Effector memory CD4-positive, alpha-beta T cell (primary cell): ENCODE measurements at places on chromosomes 6 and 20.

- DNase-seq, result no peak
Observed at GRCh38 chr6:147040121-147040910, 163.9 kb upstream of the STXBP5 start.

- DNase-seq, result no peak
Observed at GRCh38 chr20:4158466-4159050, 143.2 kb upstream of the RNF24 start.

- DNase-seq, result no peak
Observed at GRCh38 chr6:102986086-102986485, 1592.6 kb downstream of the GRIK2 start.

GRCh38 chr6:42250274-42250931 lies 32.7 kb upstream of the MRPS10 start:
- DNase-seq, result no peak

DNA sequence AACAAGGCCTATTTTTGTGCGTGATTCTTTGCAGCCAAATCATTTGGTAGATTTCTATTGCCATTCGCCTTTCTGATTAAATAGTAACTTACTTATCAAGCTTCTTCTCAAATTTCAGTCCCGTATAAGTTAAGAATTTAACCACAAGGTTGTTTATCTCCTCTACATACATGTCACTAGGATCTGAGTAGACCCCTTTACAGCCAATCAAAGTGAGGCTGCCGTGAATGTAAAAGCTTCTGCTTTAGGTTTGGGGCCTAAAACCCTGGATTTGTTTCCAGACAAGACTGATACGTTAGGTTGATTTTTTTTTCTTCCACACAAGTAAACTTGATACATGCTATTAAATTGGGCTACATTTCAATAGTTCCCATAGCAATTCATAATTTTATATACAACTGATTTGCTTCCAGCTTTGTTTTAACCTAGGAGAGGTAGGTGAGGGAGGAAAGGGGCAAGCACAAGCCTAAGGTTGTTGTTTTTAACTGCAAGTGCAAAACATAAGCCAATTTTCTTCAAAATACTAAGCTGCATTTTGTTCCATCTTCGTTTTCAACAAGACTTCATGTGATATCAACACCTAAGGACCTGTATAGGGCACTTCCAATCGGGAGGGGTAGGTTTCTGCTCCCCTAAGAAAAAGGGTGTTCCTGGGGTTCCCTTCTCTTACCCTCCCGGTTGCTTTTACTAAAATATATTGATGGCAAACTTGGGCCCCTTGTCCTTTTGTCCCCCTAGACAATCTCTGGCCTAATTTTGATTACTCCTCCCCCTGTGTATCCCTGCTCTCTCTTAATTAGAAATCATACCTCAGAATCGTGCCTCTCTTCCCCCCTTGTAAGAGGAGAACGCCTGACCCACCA lies 1.7 kb downstream of the RANBP9 start:
- no peak for DNase-seq

GRCh38 chr20:36310215-36310981 lies 4.3 kb downstream of the DLGAP4 start:
- no peak for DNase-seq

- DNase-seq, result no peak
Observed at GRCh38 chr20:49214571-49214970, 4.6 kb upstream of the DDX27 start.

DNA sequence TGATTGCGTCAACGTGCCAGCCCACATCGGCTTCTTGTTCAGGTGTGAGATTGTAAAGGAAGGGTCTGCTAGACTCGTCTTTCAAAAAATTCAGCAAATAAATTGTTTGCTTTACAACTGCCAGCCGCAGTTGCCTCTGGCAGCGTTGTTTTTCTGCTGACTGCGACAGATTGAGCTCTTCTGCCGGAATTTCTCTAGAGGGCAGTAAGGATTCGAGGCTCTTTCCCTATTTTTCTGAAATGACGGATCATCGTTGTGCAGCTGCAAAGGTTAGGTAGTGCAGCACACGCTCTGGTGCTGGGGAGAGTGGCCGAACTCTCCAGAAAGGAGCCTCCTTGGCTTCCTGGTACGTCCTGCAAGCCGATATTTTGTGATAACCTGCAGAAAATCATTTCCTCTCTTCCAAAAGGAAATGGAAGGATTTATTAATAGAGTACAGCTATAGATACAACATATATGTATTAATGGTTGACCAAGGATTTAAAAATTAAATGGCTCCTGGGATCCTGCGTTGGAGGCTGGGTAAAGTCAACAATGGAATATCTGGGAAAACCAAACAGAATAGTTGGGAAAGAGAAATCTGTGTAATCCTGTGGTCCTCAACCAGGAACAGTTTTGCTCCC lies 121.9 kb upstream of the ZFP64 start:
- no peak for DNase-seq

GRCh38 chr6:3301506-3301905 lies 42.8 kb downstream of the PSMG4 start:
- DNase-seq, result no peak

DNA sequence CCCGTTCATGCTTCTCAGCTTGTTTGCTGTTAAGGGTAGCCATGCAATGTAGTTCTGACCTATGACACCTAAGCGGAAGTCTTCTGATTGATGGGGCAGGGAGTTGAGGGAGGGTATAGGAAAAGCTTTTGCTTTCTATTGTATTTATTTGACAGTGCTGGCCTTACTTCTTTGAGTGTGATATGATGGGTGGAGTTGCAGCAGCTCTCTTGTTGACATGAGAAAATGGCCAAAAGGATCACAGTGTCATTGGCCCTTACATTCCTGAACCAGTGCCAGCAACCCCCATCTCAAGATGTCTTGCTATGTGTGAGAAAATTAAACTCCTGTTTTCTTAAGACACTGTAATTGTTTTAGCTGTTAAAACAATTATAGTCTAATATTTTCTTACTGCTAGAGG lies 117.5 kb downstream of the SAMD5 start:
- DNase-seq, result no peak

- DNase-seq, result no peak
Observed at GRCh38 chr20:37455659-37456058, 65.4 kb upstream of the NNAT start.

GRCh38 chr6:139888681-139889122 lies 514.3 kb upstream of the CITED2 start:
- DNase-seq, result no peak

DNA sequence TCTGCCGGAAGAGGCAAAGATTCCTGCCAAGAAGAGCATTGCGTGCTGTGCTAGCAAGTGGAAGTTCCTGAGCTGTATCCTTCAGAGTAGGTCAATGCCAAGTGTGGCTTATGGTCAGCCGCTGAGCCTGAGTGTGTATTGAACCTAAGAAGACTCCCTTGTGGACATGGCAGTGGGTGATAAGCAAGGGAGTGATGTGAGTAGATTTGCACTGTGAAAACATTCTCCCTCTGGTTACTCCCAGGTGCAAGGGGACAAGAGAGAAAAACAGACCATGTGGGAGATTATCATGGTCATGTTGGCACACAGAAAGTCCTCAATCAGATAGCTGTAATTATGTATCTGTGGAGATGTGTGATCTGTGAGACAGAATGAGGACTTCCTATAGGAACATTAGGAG lies 6.1 kb upstream of the TMEM74B start:
- no peak for DNase-seq

DNA sequence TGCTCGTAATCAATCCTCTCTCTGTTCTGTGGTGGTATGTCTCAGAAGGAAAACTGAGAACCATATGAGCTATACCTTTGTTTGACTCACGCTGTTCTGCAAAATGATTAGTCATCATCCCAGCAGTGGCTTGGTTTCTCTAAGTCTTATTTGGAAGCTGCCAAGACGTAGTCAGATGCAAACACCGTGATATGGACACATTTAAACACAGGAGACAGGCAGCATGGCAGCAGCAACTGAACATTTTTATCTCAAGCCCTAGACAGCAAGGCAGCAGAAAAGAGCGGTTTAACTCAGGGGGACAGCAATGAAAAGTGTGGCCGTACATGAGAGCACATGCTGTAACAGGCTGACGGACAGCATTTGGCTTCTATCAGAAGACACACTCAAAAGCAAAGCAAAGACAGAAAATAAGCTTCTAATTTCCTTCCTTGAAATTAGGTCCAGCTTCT lies 1295.1 kb downstream of the EPHA7 start:
- DNase-seq, result no peak

DNA sequence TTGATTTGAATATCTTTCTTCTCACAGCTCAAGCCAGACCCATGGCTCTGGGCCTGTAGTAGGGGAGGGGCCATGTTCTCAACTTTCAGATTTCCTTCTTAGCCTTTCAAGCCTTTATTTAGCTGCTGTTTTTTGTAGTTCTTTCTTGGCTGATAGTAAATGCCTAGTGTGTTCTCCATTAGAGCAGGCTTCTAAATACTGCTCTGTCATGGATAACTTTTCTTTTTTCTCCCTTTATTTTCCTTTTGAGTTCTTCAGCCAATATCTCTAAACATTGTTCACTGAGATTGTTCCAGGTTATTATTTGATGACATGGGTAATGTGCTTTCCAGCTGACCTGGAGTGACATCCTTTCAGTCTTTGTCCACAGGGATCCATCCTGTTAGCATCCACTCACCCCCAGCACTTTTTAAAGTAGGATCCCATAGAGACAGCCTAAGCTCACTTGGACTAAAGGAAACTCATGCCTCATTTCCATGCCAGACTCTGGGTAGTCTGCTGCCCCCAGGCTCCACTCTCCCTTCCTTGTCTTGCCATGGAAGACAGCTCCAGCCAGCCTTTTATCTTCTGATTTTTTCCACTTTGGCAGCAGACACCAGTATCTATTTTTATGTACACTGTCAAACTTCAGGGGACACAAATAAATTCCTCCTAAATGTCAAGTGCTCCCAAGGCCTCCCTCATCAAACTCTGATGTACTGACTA lies 645.6 kb downstream of the RNF144B start:
- DNase-seq, result no peak

- DNase-seq, result no peak
Observed at GRCh38 chr6:45658958-45659357, 281.2 kb upstream of the SUPT3H start.

GRCh38 chr20:33433465-33434234 lies 9.9 kb downstream of the SNTA1 start:
- DNase-seq, result no peak

- DNase-seq, result no peak
Observed at GRCh38 chr20:25622049-25622448, 1.8 kb downstream of the NANP start.
